Astrocyte (in vitro differentiated cells and primary cell): ENCODE measurements at places on chromosomes 1 and 21. TPM values are rescaled to one million over a fixed set of nuclear protein-coding genes. Genes with fewer than 3 reads are reported as not detected.

Gene SPRR2E
- not detected in 2 replicates for total RNA-seq

DNA sequence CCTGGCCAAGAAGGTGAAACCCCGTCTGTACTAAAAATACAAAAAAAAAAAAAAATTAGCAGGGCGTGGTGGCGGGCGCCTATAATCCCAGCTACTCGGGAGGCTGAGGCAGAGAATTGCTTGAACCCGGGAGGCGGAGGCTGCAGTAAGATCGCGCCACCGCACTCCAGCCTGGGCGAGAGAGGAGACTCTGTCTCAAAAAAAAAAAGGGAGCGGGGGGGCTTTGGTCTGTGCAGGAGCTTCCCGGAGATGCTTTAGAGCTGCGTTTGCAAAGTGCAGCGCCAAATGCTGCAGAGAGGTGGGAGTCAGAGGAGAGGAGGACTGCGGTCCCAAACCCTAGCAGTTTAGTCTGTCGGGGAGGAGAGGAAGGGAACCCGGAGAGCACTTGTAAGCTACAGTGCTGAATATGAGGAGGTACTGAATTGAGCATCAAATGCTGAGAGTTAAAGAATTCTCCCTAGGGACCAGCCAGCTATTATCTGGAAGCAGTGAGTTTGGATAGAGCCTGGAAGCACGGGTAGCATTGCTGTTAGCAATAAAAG lies 569 bp downstream of the FALEC start:
- peak; percentile 15 for DNase-seq

DNA sequence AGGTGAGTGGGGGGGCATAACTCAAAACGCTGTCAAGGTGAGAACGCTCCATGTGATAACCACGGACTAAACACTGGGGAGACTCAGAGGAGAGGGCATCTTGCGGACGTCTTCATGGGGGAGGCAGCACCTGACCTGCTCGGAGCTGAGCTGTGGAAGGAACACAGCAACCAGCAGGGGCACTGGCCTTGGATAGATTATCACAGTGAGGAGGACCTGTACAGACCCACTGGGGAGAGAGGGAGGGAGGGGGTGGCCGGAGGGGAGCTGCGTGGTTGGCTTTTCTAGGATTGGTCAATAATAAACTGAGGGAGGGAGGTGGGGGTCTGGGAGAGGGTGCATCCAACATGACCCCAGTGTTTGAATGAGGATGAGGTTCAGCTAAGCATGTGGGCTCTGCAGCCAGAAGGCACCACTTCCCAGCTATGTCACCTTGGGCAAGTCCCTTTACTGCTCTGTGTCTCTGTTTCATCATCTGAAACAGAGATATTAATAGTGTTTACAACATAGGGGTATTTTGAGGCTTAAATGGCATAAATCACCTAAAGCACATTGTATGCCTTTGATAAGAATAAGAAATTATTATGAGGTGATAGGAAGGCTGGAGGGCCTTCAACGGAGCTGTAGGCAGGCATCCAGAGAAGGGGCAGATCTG lies 123.3 kb downstream of the GRIK3 start:
- DNase-seq = no peak

DNA sequence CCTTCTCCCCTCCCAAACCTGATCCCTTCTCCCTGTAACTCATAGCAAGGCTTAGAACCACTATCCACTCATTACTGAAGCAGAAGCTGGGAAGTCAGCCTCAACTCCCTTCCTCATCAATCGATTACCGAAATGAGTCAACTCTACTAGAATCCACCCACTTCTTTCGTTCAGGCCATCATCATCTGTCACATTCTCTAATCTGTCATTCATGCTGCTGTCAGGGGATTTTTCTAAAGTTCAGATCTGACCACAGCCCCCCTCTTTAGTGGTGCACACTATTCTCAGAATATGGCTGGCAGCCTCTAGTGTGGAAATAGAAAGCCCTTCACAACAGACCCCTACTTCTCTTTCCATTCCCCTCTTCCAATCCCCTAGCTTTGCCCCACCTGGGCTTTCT lies 5.1 kb downstream of the NT5C1A start:
- no peak for DNase-seq

- no peak for DNase-seq
Measured at GRCh38 chr1:226476066-226476465, 68.2 kb upstream of the PARP1 start.

GRCh38 chr1:10795276-10796021 lies 997 bp downstream of the CASZ1 start:
- no peak for DNase-seq
